LoVo (cell line): ENCODE measurements at places on chromosomes 6 and 20.

GRCh38 chr6:143374014-143374413, 76.5 kb downstream of the ADAT2 start:
- no peak for DNase-seq

DNA sequence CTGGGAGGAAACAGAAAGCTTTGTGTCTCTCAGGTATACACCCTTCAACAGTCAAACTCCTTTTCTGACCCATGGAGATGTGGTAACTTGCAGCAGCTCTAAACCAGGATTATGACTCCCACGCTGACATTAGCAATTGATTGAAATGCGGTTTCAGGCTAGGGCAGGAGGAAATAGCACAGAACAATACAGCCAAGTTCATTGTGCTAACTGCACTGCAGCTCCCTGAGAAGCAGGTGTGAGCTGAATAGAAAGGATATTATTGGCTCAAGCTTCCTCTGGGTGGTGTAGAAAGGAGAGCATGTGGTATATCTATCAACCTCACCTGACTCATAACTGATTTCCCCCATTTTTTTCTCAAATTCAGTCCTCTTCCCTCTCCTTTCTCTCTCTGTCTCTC, 612.3 kb upstream of the BTBD3 start:
- no peak for DNase-seq

DNA sequence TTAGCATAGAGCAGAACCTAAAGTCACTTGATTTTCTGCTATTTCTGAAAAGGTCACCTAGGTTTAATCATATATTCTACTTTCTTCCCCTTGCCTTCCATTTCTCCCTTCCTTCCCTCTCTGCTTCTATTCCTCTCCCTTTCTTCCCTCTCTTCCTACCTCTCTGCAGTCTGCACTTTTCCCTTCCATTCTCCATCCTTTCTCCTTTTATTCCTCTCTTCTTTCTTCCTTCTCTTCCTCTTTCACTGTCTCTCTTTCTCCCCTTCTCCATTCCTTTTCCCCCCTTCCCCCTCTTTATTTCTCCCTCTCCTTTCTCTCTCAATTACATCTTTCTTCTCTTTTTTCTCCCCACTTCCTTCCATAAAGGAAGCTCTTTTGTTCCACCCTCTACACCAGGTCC, 1049.8 kb upstream of the FLRT3 start:
- DNase-seq = no peak

- DNase-seq = no peak
Observed at GRCh38 chr6:53115741-53116140, 32.9 kb downstream of the GCM1 start.

DNA sequence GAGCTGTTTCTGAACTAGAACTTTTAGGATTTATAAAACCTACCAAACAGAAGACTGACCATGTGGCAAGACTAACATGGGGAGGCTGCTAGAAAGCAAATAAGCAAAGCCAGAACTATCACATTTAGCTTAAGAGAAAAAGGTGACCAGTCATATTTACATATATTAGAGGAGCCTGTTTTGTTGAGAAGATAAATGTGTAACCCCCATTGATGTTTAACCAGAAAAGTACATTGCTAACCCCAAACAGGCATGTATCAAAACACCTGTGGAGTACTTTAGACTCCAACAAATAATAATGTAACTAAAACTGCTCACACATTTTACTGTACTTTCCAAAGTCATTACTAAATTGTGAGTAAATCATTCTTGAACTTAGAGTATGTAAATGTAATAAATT, 35.0 kb downstream of the AKIRIN2 start:
- DNase-seq = no peak

GRCh38 chr6:38552121-38552520, 87.6 kb downstream of the BTBD9 start:
- no peak for DNase-seq

GRCh38 chr6:82419132-82419581, 55.5 kb downstream of the TPBG start:
- no peak for DNase-seq

GRCh38 chr6:96223695-96224094, 207.9 kb downstream of the FUT9 start:
- no peak for DNase-seq

- DNase-seq = no peak
Observed at GRCh38 chr20:61322151-61322865, 70.2 kb downstream of the CDH4 start.

DNA sequence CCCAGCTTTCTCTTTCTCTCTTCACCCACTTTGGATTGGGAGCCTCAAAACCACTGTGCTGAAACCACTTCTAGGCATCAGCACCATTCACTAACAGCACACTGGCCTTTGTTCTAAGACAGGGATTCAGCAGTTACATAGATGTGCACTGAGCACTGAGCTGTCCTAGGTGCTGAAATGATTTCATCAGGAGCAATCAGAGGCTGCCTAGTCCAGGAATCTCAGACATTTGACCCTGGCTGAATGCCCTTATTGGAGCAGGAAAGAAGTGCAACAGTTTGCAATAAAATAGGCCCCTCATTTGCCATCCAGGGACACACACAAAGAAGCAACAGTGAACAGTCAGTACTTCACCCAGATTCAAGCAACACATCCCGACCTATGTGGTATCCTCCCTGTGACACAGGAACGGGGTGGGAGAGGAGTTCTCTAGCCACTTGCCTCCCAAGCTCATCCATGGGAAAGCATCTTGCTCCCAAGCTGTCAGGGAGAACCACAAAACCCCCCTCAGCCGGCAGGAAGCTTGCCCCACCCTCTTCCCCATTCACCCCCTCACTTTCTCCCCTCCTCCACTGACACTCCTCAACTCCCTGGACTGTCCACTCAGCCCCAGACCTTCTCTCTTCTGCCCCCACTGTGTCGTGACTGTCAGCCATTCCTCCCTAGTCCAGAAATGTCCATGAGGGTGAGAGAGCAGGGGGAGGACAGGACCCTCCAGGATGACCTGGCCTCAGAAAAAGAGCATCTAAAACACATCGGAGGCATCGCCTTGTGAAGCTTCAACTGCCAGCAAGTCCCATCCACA, 304.4 kb downstream of the PREX1 start:
- peak; percentile 27 for DNase-seq

DNA sequence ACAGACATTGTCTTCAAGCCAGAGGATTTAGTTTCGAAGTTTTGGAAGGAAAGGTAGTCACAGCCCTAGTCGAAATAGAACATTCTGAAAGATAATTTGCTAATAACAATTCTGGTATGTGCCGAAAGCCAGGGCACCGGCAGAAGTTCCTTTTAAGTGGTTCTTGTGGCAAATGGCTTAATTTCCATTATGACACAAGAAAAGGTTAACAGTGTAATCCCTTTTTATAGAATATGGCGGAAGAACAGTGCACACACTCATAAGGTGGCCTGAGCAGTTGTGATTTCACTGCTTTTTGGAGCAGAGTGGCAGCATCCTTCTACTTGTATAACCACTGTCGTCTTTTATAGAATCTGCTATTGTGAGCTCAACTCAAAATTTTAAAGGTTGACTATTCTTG, 152.4 kb downstream of the SASH1 start:
- peak; percentile 12 for DNase-seq

DNA sequence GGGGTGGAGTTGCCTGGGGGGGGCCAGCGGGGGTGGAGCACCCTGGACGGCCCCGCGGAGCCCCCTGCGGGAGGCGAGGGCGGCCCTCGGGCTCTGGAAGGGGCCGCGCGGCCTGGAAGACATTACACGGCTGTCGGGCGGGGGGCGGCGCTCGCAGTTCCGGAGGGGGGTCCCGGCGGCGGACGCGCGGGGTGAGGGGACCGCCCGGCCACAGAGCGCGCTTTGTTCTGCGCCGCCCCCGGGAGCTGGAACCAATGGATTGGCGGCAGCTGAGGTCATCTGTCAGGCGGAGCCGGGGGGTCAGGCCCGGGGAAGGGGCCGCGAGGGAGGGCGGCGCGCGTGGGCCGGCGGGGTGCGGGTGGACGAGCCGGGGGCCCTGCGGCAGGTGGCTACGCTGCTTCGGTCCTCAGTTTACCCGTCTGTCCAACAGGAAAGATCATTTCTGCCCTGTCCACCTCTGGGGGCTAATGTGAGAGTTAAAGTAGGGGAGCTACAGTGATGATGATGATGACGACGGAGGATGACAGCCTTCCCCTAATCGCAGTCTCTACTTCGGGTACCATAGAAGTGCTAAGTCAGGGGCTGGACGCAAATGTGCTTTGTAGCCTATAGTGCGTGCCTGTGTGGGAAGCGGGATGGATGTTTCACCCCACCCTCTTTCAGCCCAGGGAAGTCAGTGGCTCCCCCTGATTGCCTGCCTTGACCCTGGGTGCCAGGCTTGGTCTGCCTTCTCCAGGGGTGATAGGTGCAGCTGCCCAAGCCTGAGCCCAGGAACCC, 10.4 kb downstream of the SRXN1 start:
- DNase-seq = no peak

- no peak for DNase-seq
Observed at GRCh38 chr20:59024111-59024530, 4.9 kb downstream of the TUBB1 start.

DNA sequence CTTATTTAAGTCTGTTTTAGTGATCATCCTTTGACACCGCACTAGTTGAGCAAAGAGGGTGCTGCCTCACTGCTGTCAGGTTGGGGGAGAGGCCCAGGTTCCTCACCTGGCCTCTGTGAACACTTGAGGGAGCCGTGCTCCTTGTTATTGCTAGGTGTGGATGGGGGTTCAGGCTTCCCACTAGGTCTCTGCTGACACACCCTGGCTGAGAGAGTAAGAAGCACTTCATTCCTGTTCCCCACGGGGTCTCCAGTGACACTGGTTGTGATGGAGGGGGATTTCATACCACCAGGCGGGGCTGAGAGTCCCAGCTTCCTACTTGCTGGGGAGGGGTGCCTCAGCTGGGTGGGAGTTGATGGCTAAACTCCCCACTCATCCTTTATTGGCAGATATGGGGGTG, 11.1 kb upstream of the NOTCH4 start:
- no peak for DNase-seq

DNA sequence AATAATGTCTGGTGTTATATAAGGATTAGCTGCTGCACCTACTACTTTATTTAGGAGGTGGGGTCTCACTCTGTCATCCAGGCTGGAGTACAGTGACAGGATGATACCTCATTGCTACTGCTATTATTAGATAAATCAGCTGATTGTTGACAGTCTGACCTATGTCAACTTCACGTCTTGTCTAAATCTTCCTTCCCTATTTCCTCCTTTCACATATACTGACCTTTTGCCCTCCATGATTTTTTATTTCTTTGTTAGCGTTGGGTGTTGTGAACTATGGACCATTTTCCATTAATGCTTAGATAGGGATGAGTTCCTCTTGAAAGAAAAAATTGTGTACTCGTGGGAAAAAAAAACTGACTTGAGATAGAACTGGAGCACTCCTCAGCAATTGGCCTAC, 109.9 kb upstream of the BEND6 start:
- DNase-seq = no peak

DNA sequence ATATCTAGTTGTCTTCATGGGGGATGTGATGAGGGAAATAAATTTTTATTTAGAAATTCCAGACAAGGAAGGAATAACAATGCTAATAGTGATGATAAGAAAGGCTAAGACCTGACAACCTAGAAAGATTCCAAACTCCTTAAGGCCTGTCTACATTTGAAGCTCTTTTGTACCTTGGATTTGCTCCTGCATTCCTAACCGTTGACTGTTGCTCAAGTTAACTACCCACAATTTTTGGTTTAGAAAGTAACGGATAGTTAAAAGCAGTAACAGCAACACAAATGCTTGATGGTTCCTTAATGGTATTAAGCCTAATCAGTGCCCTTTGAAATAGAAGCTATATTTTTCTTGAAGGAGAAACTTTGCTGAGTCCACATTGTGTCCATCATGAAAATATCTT, 52.9 kb downstream of the TRMT11 start:
- DNase-seq = no peak

- DNase-seq = no peak
Observed at GRCh38 chr20:63501818-63502670, 3.2 kb upstream of the EEF1A2 start.

- DNase-seq = no peak
Observed at GRCh38 chr20:313948-314347, 11.4 kb upstream of the SOX12 start.

DNA sequence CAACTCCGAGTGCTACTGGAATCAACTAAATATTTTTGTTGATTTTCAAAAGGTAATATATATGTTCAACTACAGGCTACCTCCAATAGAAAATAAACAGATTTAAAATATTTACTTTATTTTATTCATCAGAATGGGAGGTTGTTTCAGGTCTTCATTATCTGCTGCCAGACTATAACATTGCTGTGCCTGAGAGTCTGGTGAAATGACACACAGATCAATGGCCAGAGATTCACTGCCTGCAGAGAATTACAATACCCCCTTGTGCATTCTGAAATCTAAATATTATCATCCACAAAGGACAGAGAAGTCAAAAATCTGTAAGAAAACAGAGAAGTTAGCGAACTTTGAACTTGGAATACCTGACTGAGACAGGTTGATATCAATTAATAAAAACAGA, 667.8 kb upstream of the GJE1 start:
- DNase-seq = no peak
